ENCODE measurements at places on chromosomes 12 and 14.

- DNase-seq = no peak
Measured at GRCh38 chr14:89327771-89328212, 89.2 kb downstream of the FOXN3 start.

DNA sequence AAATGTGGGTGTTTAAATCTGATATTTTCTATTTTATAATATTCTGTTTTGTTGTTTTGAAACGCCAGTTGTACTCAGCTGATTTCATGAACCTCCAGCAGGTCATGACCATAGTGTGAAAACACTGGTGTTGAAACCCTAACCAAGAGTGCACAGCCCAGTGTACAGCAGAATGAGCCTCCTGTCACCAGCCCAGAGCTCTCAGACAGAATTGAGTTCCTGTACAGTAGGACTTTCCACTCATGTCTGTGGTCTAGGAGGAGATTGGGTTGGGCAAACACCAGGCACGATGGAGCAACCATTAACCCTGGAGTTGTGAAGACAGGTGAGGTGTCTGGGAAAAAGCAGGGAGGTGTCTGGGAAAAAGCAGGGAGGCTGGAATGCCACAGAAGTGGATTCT lies 908.8 kb downstream of the VRK1 start:
- no peak for DNase-seq

- DNase-seq = no peak
Measured at GRCh38 chr14:90513161-90514014, 116.6 kb downstream of the CALM1 start.

DNA sequence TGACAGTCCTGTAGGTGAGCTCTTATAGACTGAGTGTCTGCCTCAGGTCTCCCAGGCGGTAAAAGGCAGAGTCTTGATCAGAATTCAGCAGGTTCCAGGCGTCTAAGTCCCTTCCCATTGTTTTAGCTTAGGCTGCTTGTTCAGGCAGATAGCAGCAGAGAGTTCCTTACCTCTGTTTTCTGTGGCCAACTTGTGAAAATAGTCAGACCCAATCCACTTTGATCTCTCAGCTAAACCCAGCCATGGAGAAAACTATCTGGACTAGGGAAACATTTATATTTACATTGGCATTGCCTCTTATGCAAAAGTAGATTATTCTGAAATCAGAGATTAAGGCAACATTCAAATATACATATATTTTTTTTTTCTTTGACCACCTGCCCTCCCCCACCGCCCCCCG lies 21.4 kb downstream of the CCDC62 start:
- DNase-seq = no peak

DNA sequence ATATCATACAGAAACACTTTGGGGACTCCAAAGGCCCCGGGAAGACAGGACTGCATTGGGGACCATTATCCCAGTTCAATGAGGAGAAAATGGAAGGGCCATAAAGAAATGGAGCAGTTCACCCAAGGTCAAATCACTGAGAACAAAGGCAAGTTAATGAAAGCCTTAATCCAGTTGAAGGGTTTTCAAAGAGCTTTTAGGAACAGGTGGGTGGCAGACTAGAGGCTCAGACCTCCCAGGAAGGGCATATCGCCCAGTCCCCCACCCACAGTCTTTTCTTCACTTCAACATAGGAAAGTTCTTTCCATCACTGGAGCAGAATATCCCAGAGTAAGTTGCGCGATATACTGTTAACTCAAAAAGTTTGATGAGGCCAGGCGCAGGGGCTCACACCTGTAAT lies 136.1 kb upstream of the CCND2 start:
- no peak for DNase-seq

- no peak for DNase-seq
Measured at GRCh38 chr14:66088656-66089055, 397.5 kb upstream of the CCDC196 start.

GRCh38 chr14:53285821-53286220 lies 132.7 kb upstream of the DDHD1 start:
- DNase-seq = no peak

- DNase-seq = no peak
Measured at GRCh38 chr12:58877243-58877743, 43.0 kb downstream of the LRIG3 start.

DNA sequence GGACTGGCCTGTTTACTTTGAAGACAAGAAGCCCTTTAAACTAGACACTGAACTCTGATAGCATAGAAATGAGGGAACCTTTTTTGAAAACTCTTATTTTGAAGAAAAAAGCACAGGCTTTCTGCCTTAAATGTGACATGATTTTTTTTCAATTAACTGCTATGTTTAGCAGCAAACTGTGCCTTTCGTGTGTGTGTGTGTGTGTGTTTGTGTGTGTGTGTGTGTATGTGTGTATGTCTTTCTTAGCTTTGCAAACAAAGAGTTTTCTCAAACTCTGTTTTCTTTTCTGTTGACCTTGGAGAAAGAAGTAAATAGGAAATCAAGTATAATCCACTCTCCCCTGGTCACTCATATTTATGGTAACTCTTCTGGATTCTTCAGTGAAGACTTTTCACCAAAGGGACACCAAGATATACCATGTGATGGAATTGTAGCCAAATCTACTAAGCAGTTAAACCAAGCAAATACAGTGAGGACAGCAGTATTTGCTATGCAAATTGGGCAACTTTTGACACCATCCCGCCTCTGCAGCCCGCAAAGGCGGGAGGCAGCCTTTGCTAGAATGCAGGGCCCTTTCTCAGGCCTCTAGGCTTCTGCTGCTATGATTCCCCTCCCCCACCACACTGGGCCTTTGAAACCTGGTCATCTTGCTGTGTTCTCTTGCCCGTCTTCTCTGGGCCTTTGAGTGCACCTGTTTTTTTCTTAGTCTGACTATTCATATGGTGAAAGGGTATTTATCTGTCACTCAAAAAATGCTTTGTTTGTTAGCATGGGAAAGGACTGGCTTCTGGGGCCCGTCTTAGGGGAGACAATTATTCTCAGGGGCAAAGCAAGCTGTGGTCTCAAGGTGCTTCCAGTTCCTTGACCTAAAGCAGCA lies 107.9 kb downstream of the MYRFL start:
- peak; percentile 12 for DNase-seq
